ENCODE measurements at places on chromosomes 1 and 21.

GRCh38 chr1:76919085-76919484 is 51.8 kb downstream of the ST6GALNAC5 start:
- H3K27me3 ChIP-seq: no peaks in the 10 kb centered on the region
- no peak for DNase-seq
- H3K4me1 ChIP-seq: no peaks in the 10 kb centered on the region

DNA sequence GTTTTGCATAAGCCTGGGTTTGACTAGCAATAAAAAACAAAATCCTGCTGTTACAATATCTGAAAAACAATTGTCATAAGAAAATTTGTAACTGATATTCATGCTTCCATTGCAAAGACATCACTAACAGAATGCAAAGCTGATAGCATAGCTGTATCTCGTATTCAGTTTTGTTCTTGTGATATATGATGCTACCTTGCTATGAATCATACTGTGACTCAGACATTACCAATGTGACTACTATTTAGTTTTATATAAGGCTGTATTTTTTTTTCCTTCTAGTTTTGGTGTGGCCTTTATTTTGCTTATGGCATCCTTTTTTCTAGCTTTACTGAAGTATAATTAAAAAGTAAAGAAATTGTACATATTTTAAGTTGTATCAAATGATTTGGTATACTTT is 1381.8 kb downstream of the MRPL39 start:
- H3K36me3 ChIP-seq: no peaks in the 10 kb centered on the region
- no peak overlapping the region for H3K4me3 ChIP-seq
- no peak overlapping the region for H3K27ac ChIP-seq
- no peak for DNase-seq
- H3K27me3 ChIP-seq: no peaks in the 10 kb centered on the region
- H3K4me1 ChIP-seq: no peaks in the 10 kb centered on the region

DNA sequence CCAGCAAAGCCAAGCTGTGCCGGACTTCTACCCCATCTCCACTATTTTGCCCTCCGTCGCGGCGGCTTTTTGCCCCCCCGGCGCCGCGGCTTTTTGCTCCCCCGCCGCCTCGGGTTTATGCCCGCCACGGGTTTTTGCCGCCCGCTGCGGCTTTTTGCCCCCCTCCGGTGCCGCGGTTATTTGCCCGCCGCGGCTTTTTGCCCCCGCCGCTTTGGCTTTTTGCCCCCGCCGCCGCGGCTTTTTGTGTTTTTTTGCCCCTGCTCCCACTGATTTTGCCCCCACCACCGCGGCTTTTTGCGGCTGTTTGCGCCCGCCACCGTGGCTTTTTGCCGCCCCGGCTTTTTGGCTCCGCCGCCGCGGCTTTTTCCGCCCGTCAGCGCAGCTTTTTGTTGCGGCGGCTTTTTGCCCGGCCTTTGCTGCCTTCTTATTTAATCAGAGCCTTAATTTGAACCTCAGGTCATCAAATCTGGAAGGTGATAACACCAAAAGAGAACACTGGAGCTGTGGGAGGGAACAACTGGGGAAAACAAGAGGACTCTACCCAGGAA is 106.0 kb downstream of the TPTE start:
- no peak overlapping the region for H3K4me3 ChIP-seq
- no peaks in the 10 kb centered on the region for H3K27me3 ChIP-seq
- no peaks in the 10 kb centered on the region for H3K4me1 ChIP-seq
- no peak for DNase-seq

GRCh38 chr21:15065392-15066122 is 757 bp upstream of the NRIP1 start:
- H3K4me1 ChIP-seq: peaks cover 28% of the 10 kb centered on the region
- H3K4me3 ChIP-seq: peak overlapping the region; percentile 89
- no peaks in the 10 kb centered on the region for H3K36me3 ChIP-seq
- no peaks in the 10 kb centered on the region for H3K27me3 ChIP-seq

DNA sequence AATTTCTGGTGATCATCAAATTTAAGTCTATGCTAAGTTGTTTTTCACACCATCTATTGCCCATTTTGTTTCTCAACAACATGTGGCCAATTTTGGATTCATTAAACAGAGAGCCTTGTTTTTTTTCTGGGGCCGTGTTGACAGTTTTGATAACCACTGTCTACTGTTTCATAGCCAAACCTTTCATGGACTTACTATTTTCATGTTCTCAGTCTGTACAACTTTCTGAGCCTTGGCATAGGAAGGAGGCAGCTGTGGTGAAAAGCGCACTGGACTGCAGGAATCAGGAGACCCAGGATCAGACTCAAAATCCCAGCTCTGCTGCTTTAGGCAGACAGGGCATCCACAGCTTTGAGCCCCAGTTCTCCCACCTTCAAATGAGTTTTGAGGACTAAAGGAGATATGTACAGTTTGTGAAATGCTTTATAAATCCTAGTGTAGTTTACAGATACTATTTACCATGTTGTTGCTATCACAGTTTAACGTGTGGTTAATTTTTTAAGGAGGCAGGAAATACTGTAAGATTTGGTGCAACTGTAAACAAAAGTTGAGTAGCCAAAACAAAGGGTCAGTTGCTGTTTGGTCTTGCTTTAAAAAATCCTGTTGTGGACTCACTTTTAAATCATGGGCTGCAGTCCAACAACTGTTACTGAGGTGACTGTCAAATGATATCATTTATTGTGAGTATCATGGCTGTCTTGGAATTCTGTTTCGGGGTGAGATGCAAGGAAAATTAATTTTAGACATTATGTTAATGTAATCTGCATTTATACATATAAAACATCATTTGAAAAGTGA is 2.9 kb downstream of the MACO1 start:
- H3K4me3 ChIP-seq: no peak overlapping the region
- H3K27me3 ChIP-seq: no peaks in the 10 kb centered on the region
- H3K36me3 ChIP-seq: no peaks in the 10 kb centered on the region
- H3K4me1 ChIP-seq: peaks cover 26% of the 10 kb centered on the region
- no peak for DNase-seq
- no peak overlapping the region for H3K27ac ChIP-seq

GRCh38 chr1:17053086-17053684 is 647 bp downstream of the SDHB start:
- peaks cover 12% of the 10 kb centered on the region for H3K4me1 ChIP-seq
- no peak for DNase-seq
- no peaks in the 10 kb centered on the region for H3K27me3 ChIP-seq
- H3K36me3 ChIP-seq: peaks cover 2% of the 10 kb centered on the region
- H3K4me3 ChIP-seq: peak overlapping the region; percentile 61

- H3K4me3 ChIP-seq: no peak overlapping the region
- DNase-seq: no peak
- H3K4me1 ChIP-seq: no peaks in the 10 kb centered on the region
- no peaks in the 10 kb centered on the region for H3K36me3 ChIP-seq
- H3K27me3 ChIP-seq: no peaks in the 10 kb centered on the region
- H3K27ac ChIP-seq: no peak overlapping the region
Measured at GRCh38 chr1:237894131-237894530, 3.4 kb upstream of the ZP4 start.
